Articular chondrocyte of knee joint (primary cell): ENCODE measurements at places on chromosomes 6 and 20. TPM values are rescaled to one million over a fixed set of nuclear protein-coding genes. Genes with fewer than 3 reads are reported as not detected.

ARMH2 gene
- total RNA-seq = not detected in 2 replicates

F13A1 gene
- 0.13 and 0.54 TPM in 2 replicates for total RNA-seq

NINL gene
- 8.6 and 11.5 TPM in 2 replicates for total RNA-seq

GMNN gene
- 23.1 and 27.2 TPM in 2 replicates for total RNA-seq

SAMD5 gene
- total RNA-seq = 1.8 and 2.8 TPM in 2 replicates

RRBP1 gene
- total RNA-seq = 162 and 181 TPM in 2 replicates

TINAG gene
- total RNA-seq = 0.13 TPM in 1 of 2 replicates, not detected in the other
